Breast epithelium (tissue), 4 donors: ENCODE measurements at places on chromosomes 1 and 21. TPM values are rescaled to one million over a fixed set of nuclear protein-coding genes. Genes with fewer than 3 reads are reported as not detected.

CD247 gene
- 2.0 TPM for total RNA-seq

WDR26 gene
- total RNA-seq, result 108 TPM

- peaks cover 42% of the 10 kb centered on the region for H3K27me3 ChIP-seq
- H3K27ac ChIP-seq, result no peak overlapping the region
- H3K4me1 ChIP-seq, result no peaks in the 10 kb centered on the region
- no peak for DNase-seq
Measured at GRCh38 chr1:34884961-34885360, 25.4 kb upstream of the SMIM12 start.

UBE2U gene
- total RNA-seq, result not detected
